NCI-H1105 treated with DMSO at 0.1 percent for 48 hours (cell line): ENCODE measurements at places on chromosomes 6 and 20.

DNA sequence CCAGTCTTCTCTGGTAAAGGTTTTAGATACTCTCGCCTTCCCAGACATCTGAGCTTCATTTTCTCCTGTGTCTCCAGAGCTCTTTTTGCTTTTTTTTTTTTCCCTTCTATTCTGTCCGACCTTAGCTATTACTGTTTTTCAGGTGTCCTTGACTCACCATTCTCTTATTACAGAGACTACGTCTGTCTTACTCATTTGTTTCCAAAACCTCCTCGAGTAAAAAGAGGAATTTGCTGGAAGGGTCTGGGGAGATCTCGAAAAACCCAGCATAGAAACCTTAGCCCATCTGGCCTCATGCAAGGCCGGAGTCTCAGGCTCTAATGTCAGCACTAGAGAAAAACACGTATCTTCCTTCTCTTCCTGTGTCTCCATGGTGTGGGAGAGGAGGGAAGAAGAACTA lies 109.2 kb upstream of the CARMIL1 start:
- DNase-seq: no peak

DNA sequence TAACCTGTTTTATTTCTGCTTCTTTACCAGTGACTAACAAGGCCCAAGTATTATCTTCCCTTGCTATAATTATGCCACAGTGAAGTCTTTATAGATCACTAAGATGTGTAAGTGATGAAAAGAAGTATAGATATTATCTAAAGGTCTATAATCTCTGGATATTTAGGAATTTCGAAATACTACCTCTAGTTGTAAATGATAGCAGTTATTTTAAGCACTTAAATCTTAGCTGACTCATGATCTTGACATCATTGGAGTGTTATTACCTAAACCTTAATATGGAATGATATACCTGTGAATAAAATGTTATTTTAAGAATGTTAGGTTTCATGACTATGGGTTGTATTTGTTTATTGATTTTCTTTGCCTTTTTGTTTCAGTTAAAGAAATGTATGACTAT lies 31.5 kb downstream of the CDC40 start:
- DNase-seq: no peak

GRCh38 chr6:135624402-135625295 lies 127.1 kb upstream of the AHI1 start:
- DNase-seq: no peak

GRCh38 chr6:156954816-156955215 lies 177.6 kb downstream of the ARID1B start:
- no peak for DNase-seq

DNA sequence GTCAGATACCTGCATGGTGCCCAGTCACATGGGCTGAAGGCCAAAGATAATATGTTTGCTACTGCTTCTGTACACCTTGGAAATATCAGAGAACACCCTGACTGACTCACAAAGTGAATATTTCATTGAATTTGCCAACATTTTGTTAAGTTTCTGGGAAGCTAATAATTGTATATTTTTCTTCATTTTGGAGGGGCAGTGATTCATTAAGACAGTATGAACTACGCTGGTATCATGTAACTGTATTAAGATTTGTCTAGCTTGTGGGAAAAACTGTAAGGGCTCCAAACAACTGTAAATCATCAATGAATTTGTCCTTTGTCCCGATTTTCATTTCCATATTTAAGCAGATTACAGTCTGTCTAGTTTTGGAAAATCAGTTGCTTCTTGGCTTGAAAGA lies 102.3 kb upstream of the CCN2 start:
- no peak for DNase-seq

DNA sequence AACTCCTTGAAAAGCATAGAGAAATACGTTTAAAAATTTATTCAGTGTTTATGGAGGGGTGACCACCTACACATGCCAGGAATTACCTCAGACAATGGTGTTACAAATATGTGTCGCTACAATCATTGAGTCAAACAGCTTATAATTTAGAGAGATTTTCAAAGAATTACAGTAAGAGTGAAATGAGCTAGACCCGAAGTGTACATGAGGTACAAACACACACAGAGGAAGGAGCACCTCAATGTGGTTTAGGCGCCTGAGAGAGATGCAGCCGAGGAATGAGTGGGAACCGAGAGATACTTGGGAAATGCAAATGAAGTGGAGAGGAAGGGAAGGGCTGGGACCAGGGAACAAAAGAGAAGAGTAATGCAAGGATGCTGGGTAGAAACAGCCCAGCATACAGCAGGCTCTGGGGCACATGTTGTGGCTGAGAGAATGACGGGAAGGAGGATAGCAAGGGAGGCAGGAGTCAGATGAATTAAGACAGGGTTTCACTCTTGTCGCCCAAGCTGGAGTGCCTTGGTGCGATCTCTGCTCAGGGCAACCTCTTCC lies 15.5 kb downstream of the EEF1E1 start:
- DNase-seq: no peak

- DNase-seq: peak; percentile 20
These were observed 1.7 kb downstream of the NUDT3 start for GRCh38 chr6:34390531-34391472.

- no peak for DNase-seq
These were observed 66.6 kb downstream of the CDH26 start for GRCh38 chr20:60024801-60025200.

DNA sequence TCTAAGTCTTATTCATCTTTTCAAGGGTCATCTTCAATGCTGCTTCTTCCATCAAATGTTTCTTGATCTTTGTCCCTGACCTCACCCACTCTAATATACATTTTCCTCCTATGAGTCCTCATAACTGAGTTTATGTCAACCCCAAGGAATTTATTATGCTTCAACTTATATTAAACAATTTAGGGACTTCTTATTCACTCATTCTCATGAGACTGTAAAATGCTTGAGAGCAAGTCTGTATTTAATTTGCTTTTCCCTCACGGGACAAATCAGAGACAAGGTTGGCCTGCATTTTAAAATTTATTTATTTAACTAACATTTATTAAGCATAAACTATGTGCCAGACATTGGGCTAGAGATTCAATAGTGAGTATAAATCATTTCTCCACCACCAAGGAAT lies 312.0 kb upstream of the NT5E start:
- no peak for DNase-seq

DNA sequence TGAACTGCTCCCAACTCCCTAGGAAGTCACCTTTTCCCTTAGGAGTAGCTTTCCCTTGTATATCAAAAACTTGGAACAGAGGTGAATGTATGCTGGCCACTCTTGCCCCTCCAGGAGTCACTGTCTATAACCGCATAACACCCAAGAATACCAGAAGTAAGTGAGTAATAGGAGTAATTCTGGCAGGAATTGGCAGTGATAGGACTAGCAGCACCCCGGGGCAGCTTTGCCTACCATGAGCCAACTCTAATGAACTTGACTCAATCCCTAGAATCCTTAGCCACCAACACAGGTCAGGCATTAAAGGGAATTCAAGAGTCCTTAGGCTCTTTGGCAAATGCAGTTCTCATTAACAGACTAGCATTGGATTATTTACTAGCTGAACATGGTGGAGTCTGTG lies 28.8 kb upstream of the CD164 start:
- no peak for DNase-seq

GRCh38 chr6:99416226-99416625 lies 8.9 kb downstream of the PNISR start:
- no peak for DNase-seq

GRCh38 chr6:75430631-75431325 lies 62.8 kb downstream of the FILIP1 start:
- DNase-seq: no peak

GRCh38 chr20:18256440-18257090 lies 31.8 kb upstream of the ZNF133 start:
- DNase-seq: no peak
